ENCODE measurements at places on chromosomes 16 and 17.

DNA sequence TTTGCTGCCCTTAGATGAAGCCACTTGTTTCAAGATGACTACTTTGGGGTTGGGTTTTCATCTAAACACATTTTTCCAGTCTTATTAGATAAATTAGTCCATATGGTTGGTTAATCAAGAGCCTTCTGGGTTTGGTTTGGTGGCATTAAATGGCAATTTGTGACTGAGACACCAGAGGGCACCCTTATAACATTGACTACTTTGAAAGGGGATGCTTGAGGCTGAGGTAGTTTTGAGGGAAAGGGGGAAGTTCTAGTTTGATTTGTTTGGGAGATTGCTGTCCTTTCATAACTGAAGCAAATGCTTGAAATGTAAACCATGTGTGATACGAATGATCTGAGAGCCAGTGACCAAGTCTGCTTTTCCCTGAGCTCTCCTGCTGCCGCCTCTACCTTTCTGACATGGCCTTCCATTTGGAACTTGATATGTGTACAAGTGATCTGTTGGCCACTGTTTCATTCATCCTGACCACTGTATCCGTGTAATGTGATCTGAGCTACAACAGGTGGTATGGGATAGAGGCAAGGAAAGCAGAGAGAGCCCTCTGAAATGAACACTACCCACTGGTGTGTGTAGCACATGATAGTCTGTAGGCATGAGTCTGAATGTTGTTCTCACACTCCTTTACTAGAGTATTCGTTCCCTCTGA is 5.8 kb upstream of the RARA start:
- DNase-seq: no peak

- DNase-seq: no peak
Observed at GRCh38 chr16:77457046-77457445, 22.2 kb upstream of the ADAMTS18 start.

GRCh38 chr16:73568769-73569168 is 520.8 kb upstream of the ZFHX3 start:
- DNase-seq: no peak

DNA sequence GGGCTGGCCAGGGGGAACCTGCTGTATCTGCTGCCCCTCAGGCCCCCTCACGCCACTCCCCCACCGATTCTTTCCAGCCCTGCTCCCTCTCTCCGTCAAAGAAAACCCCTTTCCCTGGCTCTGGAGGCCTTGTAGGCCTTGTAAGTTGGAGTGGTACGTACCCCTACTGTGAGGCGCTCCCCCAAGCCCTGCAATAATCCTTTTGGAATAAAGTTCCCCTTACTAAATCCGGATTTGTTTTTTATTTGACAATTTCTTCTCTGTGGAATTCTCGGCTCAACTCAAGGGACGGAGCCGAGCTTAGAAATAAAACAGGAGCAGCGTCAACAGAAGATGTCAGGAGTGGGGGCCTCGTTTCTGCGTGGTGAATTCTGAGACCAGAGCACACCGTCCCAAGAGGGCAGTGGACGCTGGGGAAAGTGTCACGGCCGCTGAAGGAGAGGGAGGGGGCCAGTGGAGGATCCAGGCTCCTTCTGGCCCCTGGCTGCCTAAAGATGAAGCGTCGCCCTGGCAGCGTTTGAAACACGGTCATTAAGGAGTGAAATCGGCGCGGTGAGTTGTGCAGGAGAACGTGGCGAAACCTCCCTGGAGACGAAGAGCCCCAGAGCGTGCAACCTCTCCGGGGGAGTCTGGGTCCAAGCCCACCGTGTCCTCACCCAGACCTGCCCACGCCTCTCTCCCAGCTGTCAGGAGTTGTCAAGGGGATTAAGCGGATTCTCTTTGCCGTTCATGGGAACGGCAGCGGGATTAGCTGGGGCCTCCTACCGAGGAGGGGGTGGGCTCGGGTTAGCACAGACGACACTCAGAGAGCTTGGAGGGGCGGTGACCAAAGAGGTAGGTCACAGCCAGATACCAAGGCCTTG is 47.0 kb downstream of the SLC7A5 start:
- DNase-seq: peak; percentile 74

DNA sequence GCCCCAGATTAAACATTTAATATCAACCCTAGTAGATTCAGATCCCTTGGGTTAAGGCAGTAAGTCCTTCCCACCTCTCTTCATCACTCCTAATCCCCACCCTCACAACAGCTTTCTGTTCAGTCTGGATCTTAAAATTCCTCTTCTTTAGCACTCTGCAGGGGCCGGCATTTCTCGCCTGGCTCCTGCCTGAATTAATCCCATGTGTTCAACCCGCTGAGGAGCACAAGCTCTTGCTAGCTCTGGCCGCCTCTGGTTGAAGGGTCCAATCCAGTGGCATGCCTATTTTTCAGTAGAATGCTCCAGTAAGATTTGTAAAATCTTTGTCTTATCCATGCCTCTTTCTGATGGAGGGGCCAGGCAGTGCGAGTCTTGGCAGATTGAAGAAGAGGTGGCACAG is 59.2 kb downstream of the CYB5B start:
- no peak for DNase-seq
